ENCODE measurements at places on chromosomes 12 and 14.

DNA sequence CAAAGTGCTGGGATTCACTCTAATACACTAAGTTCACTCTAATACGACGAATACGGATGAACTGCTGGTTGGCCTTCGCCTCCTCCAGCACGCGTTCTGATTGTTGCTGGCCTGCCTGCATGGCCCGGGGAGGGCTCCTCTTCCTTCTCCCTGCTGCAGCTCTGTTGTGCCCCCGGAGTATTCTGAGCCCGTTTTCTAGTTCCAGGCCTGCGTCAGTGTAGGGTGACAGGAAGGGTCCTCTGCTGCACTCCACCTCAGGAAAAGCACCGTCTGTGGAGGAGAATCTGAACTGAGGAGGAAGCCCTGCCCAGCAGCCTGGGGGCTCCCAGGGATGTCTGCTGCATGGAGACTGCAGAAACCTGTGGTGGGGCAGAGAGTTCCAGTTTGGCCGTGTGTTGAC, 44.4 kb downstream of the DDX51 start:
- DNase-seq = no peak
- H3K27me3 ChIP-seq = no peaks in the 10 kb centered on the region
- H3K27ac ChIP-seq = no peak overlapping the region
- H3K36me3 ChIP-seq = peaks cover 35% of the 10 kb centered on the region

- DNase-seq = no peak
- H3K4me1 ChIP-seq = peaks cover 9% of the 10 kb centered on the region
- H3K27me3 ChIP-seq = no peaks in the 10 kb centered on the region
- peaks cover 3% of the 10 kb centered on the region for H3K36me3 ChIP-seq
- H3K27ac ChIP-seq = no peak overlapping the region
- H3K4me3 ChIP-seq = no peak overlapping the region
These were observed 39.0 kb downstream of the MNAT1 start for GRCh38 chr14:60773558-60773957.

DNA sequence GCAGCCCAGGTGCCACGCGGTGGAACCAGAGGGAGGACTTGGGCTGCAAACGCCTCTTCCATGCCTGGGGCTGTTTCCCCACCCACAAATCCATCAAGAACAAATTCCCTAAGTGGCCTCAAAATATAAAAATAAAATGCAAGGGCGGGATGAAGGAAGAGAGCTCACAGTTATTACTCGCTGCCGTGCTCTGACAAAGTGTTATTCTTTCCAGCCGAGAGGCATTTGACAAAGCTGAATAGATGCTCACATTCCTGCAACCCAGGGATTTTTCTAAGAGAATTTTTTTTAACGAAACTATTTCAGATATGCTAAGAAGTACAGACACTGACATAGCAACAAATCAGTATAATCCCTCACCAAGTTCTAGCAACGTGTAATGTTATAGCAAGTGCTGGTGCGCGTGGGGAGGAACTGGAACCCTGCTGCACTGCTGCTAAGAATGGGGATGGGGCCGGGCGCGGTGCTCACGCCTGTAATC, 70.7 kb downstream of the SCARB1 start:
- H3K4me3 ChIP-seq = no peak overlapping the region
- H3K27ac ChIP-seq = no peak overlapping the region
- DNase-seq = no peak
- H3K27me3 ChIP-seq = no peaks in the 10 kb centered on the region

- H3K4me3 ChIP-seq = no peak overlapping the region
- H3K27me3 ChIP-seq = no peaks in the 10 kb centered on the region
- peaks cover 50% of the 10 kb centered on the region for H3K36me3 ChIP-seq
- peaks cover 8% of the 10 kb centered on the region for H3K4me1 ChIP-seq
- no peak for DNase-seq
These were observed 31.0 kb upstream of the BBS10 start for GRCh38 chr12:76379261-76379660.

- H3K27me3 ChIP-seq = no peaks in the 10 kb centered on the region
- H3K4me3 ChIP-seq = peak overlapping the region; percentile 47
- H3K27ac ChIP-seq = no peak overlapping the region
- DNase-seq = no peak
- H3K36me3 ChIP-seq = no peaks in the 10 kb centered on the region
These were observed 333.8 kb downstream of the PDZRN4 start for GRCh38 chr12:41521872-41522379.

DNA sequence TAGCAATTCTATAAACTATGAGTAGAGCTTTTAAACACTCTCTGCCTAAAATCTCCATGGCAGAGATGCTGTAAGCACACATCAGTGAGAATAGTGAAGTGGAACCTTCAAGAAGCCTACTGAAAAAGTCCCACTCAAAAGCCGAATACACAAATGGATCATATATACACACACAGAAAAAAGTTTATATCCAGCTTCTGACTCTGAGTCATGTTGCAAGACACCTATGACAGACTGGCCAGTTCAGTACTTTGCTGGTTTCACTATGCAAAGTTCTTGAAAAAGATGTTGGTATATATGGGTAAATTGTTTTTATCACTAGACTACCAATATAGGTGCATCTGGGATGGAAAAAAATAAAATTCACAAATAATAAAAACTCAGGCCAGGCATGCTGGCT, 126.1 kb downstream of the KCNK10 start:
- no peak overlapping the region for H3K27ac ChIP-seq
- no peaks in the 10 kb centered on the region for H3K4me1 ChIP-seq
- H3K27me3 ChIP-seq = peaks cover 10% of the 10 kb centered on the region
- DNase-seq = no peak
- no peaks in the 10 kb centered on the region for H3K36me3 ChIP-seq
- H3K4me3 ChIP-seq = no peak overlapping the region

- H3K27ac ChIP-seq = peak overlapping the region; percentile 47
- H3K4me3 ChIP-seq = no peak overlapping the region
- no peaks in the 10 kb centered on the region for H3K27me3 ChIP-seq
- H3K36me3 ChIP-seq = no peaks in the 10 kb centered on the region
- peaks cover 19% of the 10 kb centered on the region for H3K4me1 ChIP-seq
These were observed 8.8 kb upstream of the ASPG start for GRCh38 chr14:104076743-104077142.

DNA sequence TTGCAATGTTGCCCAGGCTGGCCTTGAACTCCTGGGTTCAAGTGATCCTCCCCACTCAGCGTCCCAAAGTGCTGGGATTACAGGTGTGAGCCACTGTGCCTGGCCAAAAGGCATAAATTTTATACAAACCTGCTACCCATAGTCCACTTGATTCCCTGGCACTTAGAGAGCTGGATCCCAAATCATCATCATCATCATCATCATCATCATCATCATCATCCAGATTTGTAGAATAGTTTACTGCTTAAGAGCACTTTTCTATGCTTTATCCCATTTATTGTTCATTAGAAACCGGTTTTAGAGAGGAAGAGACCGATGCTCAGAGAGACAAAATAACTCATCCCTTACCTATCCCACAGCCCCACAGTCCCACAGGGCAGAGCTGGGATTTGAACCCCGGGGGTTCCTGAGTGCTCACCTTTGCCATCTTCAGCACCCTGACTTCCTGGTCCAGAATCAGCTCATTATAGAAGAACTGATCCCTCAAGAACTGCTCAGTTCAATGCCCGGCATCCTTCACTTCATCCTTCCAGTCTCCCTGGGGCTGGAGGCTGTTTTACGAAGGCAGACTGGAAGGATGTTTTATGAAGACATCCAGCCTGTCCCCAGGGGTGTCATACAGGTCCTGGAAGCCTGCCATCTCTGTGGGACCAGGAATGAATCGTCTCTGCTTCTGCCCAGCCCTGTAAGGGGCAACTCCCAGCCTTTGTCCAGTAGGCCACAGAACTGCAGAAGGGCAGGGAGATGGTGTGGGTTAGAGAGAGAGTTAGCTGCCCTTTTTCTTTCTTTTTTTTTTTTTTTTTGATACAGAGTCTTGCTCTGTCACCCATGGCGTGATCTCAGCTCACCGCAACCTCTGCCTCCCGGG, 20.2 kb upstream of the OASL start:
- no peak for DNase-seq
- H3K27me3 ChIP-seq = no peaks in the 10 kb centered on the region
- peaks cover 14% of the 10 kb centered on the region for H3K4me1 ChIP-seq
- peak overlapping the region; percentile 72 for H3K4me3 ChIP-seq
- H3K27ac ChIP-seq = peak overlapping the region; percentile 95
- H3K36me3 ChIP-seq = no peaks in the 10 kb centered on the region

DNA sequence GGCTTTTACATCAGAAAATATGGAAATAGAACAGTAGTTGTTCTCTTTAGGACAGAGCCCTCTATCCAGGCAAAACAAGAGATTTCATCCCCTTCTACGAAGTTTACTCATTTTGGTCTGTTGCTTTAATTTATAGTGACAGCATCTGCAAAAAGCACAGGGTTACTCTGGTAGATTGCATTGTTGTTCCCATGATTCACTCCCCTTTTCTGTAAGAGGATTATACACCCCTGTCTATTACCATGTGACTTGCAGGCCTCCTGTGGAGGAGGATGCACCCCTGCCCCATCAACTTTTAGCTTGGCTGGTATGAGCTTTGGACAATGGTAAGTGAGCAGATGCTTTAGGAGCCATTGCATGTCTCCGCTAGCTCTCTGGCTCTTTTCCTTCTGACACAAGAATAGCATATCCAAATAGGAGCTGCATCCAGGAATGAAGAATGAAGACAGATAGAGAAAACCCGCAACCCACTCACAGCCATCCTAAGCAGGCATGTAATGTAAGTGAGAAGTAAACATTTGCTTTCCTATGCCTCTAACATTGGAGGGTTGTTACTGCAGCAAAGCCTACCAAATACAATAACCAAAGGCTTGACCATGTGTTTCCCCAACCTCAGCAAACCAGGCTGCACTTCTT, 304.2 kb downstream of the AKAP6 start:
- H3K4me1 ChIP-seq = no peaks in the 10 kb centered on the region
- H3K27me3 ChIP-seq = no peaks in the 10 kb centered on the region
- no peak overlapping the region for H3K4me3 ChIP-seq
- H3K36me3 ChIP-seq = no peaks in the 10 kb centered on the region
- DNase-seq = no peak

DNA sequence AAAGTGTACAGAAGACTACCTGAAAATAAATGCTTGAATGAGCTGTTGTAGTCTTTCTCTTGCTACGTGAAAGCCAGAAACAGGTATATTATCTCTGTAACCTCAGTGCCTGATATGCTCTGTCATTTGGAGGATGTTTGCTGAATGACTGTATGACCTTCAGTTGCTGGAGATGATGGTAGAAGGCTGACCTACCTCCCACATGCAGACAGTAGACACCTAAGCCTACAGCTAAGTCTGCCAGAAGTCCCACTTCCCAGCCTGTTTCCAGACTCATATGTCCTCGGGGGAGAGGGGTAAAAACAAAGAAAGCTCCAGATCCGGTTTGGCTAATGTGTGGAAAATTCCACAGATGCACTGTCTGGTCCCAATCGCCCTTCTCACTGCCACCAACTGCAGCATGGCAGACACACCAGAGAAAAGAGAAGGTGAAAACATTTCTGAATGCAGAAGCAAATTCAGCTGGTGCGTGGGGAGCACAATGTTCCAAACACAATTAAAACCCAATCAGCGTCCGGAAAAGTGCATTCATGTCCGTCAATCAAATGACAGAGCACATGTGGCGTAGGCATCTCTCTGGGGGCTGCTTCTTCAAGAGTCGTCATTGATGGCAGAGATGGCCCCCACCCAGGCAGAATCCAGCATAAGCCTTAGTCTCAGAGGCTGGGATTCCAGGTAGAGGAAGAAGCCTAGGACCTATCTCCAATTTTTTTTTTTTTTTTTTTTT, 76.3 kb upstream of the TBX3 start:
- no peaks in the 10 kb centered on the region for H3K4me1 ChIP-seq
- H3K4me3 ChIP-seq = no peak overlapping the region
- no peak for DNase-seq
- no peaks in the 10 kb centered on the region for H3K36me3 ChIP-seq

DNA sequence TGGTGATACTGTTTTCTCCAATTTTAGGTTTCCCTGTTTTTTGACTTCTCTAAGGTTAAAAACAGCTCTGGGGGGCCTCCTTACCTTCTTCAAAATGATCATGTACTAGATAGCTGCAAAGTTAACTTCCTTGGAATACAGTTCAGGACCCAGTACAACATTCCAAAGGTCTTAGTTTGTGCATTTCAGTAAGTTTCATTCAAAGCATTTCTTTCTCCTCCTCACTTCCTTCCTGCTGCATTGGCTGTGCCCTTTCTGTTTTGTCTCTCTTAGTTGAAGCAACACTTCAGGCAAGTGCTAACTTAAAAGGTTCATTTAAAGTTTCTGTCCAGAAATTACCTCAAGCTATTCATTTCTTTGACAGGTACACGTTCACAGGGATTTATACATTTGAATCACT, 95.7 kb downstream of the SCN8A start:
- no peaks in the 10 kb centered on the region for H3K4me1 ChIP-seq
- no peak overlapping the region for H3K4me3 ChIP-seq
- H3K27me3 ChIP-seq = peaks cover 21% of the 10 kb centered on the region
- H3K36me3 ChIP-seq = no peaks in the 10 kb centered on the region
- H3K27ac ChIP-seq = no peak overlapping the region

- peaks cover 41% of the 10 kb centered on the region for H3K36me3 ChIP-seq
- no peak overlapping the region for H3K27ac ChIP-seq
- peaks cover 1% of the 10 kb centered on the region for H3K4me1 ChIP-seq
These were observed 38.9 kb downstream of the FOXN3 start for GRCh38 chr14:89378119-89378518.

GRCh38 chr14:72779679-72780078, 114.2 kb downstream of the DPF3 start:
- peaks cover 5% of the 10 kb centered on the region for H3K4me1 ChIP-seq
- H3K36me3 ChIP-seq = peaks cover 3% of the 10 kb centered on the region
- peaks cover 9% of the 10 kb centered on the region for H3K27me3 ChIP-seq

- H3K36me3 ChIP-seq = no peaks in the 10 kb centered on the region
- H3K27me3 ChIP-seq = no peaks in the 10 kb centered on the region
- no peak overlapping the region for H3K4me3 ChIP-seq
- no peak overlapping the region for H3K27ac ChIP-seq
These were observed 122.9 kb upstream of the AEBP2 start for GRCh38 chr12:19316425-19316824.
